NCI-H526 treated with DMSO at 0.1 percent for 48 hours (cell line): ENCODE measurements at places on chromosomes 2 and 18.

GRCh38 chr18:37567061-37567993, 1.7 kb upstream of the CELF4 start:
- no peak for DNase-seq

GRCh38 chr18:24764766-24765165, 304.3 kb downstream of the HRH4 start:
- no peak for DNase-seq

DNA sequence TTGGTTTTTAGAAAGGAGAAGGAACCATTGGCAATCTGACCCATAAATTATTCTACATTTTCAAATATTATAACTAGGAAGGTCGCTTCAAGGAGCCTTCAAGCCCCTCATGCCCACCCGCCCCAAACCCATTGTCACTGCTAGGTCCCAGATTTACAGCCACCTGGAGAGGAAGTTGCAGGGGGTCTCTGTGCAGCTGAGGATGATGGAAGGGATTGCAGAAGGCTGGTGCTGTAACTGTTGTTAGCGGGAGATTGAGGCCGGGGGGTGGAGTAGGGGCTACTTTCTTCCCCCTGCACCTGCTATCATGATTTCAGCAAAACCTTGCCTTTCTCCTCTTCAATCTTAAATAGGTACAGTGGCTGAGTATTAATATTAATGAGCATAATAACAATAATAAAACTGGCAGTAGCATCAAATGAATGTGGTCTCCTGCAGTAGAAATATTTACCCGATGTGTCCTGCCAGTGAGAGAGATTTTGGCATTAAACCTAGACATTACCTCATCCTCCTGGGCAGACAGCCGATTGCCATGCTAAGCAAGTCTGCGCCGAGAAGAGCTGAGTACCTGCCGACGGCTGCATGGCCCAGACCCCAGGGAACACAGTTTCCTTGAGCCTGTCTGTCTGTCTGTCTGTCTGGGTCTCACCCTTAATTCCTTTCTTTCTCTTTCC, 225.4 kb downstream of the FAM210A start:
- no peak for DNase-seq

DNA sequence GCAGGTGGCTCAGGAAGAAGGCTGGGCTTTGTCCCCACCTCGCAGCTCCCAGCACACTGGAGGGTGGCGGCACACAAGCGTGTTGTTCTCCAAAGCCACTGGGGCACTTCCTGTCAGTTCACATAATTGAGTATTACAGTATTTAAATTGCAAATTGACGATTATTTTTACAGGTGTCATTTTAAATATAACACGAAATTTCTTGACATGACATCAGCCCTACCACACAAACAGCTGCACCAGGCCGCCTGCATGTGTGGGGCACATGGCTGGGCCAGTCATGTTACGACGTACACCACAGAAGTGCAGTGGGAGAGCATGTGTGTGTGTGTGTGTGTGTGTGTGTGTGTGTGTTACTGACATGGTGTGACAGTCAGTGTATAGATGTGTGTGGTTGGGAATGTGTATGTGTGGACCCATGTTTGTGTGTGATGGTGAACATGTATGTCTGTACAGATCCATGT, 155.6 kb downstream of the TTC32 start:
- DNase-seq = no peak

DNA sequence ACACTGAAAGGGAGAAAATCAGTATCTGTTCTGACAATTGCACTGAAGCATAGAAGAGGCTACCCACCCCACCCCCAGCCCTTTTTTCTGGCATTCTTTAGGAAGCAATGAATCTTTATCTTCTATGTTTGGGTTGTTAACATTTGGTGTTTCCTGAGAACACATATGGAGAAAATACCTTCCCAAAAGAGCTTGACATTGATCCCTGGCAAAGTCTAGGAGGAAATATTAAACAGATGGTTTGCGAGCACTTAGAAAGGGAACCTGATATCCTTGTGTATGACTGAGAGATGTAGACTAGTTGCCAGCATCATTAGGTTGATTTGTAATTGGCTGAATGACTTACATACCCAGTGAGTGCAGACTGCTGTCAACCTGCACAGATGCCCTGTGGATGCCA, 42.9 kb downstream of the DOK1 start:
- DNase-seq = no peak

DNA sequence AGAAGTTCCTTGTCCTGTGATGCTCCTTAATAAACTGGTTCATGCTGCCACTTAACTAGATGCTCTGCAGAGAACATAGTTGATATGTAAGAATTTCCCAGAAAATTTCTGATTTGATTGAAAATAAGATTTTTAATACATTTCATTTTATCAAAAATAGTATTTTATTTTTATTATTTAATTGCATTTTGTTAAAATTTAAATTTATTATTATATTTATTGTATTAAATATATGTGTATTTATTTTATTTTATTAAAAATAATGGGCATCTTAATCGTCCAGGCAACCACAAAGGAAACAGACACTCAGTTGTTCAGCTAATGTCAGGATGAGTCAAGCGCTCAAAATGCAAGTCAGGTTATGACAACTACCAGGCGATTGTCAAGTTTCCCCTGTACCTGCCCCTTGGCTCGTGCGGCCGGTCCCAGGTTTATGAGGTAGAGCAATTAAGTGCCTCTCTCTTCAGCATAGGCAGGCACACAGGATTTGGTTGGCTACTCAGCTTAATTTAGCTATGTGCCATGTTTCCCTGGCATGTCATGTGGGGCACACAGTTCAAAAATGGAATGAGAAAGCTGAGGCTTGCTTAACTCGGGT, 361.2 kb downstream of the RND3 start:
- no peak for DNase-seq

- DNase-seq = peak; percentile 97
Measured at GRCh38 chr2:189954989-189955388, 107.5 kb downstream of the MSTN start.

GRCh38 chr2:189069855-189070619, 95.9 kb downstream of the COL3A1 start:
- DNase-seq = no peak

DNA sequence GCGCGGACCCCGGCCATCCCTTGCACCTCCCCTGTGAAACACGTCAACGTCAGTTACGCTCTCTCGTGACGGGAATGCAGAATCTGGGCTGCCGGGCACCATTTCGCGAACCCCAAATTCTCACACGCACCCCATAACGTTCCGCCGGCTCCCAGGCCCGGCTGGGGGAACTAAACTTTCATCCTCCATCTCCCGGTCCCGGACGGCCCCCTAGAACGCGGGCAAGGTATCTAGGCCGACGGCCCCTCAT, 544 bp downstream of the DNAJC27 start:
- DNase-seq = no peak

DNA sequence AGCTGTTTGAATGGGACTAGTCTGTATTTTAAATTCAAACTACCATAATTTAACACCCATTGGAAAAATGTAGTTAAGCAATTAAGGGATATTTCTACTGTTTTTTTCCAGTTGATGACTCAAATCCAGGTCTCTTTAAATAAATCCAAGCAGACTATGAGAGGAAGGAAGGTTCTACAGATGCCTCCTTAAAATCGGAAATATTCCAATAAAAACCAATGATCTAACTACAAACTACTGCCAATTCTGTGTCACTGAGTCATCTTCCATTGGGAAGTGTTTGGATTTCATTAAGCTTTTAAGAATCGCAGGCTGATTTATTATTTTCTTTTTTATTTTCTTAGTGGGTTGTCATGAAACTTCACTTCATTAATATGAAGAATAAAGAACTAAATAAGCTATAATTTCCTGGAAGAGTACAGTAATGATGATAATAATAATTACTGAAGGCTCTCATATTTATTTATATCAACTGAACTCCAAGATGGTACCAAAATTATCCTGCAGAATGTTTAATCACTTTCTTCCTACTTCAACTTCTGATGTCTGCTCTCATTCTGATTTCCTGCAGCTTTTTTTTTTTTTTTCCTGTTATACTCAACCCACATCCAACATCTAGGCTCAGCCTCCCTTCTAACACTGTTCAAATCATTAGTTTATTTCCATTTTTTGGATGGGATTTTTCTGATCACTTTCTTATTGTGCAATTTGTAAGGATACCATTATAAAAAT, 166.3 kb upstream of the FN1 start:
- no peak for DNase-seq

DNA sequence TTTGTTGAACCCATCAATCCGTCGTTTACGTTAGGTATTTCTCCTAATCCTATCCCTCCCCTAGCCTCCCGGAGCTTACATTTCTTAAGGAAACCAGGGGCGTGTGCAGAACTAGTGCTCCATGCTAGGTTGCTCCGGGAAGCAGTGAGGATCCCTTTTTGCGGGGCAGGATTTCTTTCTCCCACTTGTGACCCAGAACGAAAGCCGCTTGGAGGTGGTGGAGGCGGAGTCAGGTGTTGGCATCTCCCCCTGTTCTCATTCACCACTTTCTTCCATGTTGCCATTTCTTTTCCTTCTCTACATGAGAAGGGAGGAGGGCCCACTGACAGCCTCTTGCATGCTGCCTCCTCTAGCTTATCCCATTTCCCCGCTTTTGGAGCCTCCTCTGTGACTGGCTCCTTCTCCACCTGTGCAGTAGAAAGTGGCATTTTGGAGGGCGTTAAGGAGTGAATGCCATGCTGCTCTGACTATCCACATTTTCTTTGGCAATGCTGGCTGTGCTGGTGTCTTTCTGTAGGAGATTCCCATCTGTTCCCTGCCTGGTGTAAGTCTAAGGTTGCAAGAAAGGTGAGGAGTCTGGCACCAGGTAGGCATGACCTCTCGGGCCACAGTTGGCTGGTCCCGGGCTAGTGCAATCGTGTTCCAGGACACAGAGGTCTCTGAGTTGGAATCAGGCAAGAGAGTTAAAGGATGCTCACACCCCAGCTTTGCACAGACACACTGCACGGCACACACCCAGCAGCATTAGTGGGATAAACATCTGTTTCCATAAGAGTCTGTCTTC, 89.5 kb downstream of the ACKR3 start:
- no peak for DNase-seq

DNA sequence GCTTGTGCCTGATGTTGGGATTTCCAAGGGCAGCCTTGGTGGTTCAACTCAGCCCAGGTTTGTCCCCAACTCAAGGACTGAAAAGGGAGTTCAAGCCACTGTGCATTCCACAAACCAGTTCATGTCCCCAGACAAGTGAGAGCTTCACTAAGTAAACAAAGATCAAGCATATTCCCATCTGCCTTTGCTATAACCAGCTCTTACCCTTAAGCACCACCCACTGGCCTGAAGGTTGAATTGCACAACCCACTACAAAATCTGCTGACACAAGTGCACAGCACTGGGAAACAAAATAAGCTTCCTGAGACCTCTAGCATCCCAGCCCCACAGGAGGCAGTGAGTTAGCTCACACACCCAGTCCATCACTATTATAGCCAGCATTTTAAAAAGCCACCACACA, 516.7 kb downstream of the NR4A2 start:
- no peak for DNase-seq

DNA sequence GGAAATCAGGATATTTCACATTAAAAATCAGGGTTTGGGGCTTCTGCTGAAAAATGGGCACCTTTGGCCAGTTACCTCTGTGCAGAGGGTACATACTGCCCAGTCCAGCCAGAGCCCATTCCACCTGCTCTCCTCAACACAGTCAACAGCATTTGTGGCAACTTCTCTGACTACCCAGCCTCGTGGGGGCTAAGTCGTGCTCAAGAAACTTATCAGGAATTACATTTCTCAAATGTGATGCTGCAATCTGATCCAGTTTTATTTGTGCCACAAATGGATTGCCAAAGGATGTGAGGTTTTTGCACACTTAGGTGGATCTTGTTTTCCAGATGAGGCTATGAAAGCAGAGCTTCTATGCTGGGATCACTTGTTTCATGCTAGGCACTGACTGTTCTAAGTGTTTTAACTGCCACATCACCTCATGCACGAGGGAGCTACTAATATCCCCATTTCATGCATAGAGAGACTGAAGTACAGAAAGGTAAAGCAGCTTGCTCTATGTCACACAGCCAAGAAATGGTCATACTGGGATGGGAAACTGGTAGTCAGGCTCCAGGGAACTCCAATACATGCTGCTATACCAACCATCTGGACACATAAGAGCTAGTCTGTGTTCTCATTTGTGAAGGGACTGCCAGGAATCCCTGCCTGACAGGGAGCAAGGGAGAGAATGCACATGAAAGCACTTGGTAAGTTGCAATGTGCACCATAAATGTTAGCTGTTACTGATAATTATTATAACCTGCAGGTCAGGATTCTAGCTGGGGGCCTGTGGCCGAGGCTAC, 89.0 kb upstream of the HK2 start:
- no peak for DNase-seq

- DNase-seq = no peak
Measured at GRCh38 chr2:15173501-15173900, 387.6 kb downstream of the NBAS start.

DNA sequence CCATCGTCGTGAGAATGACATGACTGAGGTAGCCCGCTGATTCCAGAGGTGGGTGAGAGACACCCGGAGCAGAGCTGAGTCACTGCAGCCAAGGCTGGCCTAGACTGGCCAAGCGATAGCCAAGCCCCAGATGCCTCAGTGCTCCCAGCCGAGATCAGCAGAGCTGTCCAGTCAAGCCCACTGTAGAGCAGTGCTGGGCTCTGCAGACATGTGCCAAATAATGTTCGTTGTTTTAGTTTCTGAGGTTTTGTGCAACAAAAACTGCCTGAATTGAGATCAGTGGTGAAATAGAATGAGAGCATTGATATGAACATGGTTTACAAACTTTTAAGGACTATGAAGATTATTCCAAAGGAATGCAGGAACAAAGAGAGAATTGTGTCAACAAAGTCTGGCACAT, 42.1 kb downstream of the INSIG2 start:
- DNase-seq = no peak

GRCh38 chr2:154233231-154233630, 361.5 kb downstream of the GALNT13 start:
- DNase-seq = no peak

- no peak for DNase-seq
Measured at GRCh38 chr18:42929857-42930256, 185.6 kb downstream of the RIT2 start.

DNA sequence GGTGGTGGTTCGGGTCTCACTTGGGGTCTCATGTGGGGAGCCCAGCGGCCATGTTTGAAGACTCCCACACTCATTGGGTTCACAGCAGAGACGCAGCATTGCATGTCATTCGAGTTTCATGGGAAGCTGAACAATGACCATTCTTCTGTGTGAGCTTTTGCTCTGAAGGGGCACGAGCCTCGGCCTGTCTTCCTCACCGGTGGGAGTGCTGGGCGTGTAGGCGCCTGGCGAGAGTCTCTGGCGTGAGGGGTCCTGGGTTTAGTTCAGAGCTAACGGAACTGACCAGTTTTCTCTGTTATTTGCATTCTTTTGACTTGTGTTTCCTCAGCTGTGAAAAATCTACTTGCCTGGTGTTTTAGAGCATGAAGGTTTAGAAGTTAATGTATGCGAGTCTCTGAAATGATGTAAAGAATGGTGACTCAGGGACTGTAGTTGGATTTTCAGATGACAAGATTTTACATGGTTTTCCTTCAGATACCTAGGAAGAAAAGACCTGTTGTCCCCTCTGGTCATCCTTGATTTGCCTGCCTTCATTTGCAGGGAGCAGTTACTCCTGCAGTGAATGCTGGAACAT, 98.1 kb downstream of the ARMC9 start:
- DNase-seq = no peak

GRCh38 chr2:173942861-173943523, 22.2 kb downstream of the SP3 start:
- no peak for DNase-seq
